ENCODE measurements at places on chromosomes 5 and 9. TPM values are rescaled to one million over a fixed set of nuclear protein-coding genes. Genes with fewer than 3 reads are reported as not detected.

Gene ARID3C
- total RNA-seq: 0.33 TPM

Gene CNOT8
- total RNA-seq: 73.0 TPM

Gene ZNF367
- 6.8 TPM for total RNA-seq

Gene GARIN3
- total RNA-seq: not detected

Gene NXNL2
- not detected for total RNA-seq

Gene TTC23L
- 0.19 TPM for total RNA-seq

Gene HNRNPK
- 683 TPM for total RNA-seq

Gene TMEM215
- total RNA-seq: under 0.01 TPM

Gene AK1
- total RNA-seq: 66.9 TPM

Gene ARHGEF28
- total RNA-seq: 154 TPM

Gene OBP2A
- total RNA-seq: not detected

Gene HRCT1
- total RNA-seq: 4.6 TPM

Gene SCGB3A2
- total RNA-seq: not detected

Gene TYRP1
- 1.1 TPM for total RNA-seq

Gene GABRA1
- total RNA-seq: not detected

Gene EGFLAM
- under 0.01 TPM for total RNA-seq

Gene PCDHGB4
- total RNA-seq: 15.2 TPM

Gene PGM5
- total RNA-seq: 3.2 TPM

Gene PAEP
- not detected for total RNA-seq

Gene PDE6A
- under 0.01 TPM for total RNA-seq

Gene FRMD3
- total RNA-seq: 11.1 TPM

Gene BARHL1
- not detected for total RNA-seq

Gene GRM6
- total RNA-seq: not detected

Gene ELOVL7
- not detected for total RNA-seq

Gene ZMYND19
- 14.7 TPM for total RNA-seq

Gene POLE3
- 63.3 TPM for total RNA-seq

Gene HOMER1
- total RNA-seq: 1.6 TPM

Gene IDNK
- total RNA-seq: 2.6 TPM

Gene ANKRD34B
- not detected for total RNA-seq

Gene TLX3
- not detected for total RNA-seq

Gene DCANP1
- total RNA-seq: not detected

Gene OR13C8
- not detected for total RNA-seq

Gene KDM3B
- total RNA-seq: 74.9 TPM

Gene LOX
- total RNA-seq: 41.8 TPM

Gene ZBED3
- total RNA-seq: 7.8 TPM

Gene AK3
- 64.5 TPM for total RNA-seq

Gene SPATA31A3
- not detected for total RNA-seq

Gene CYSRT1
- 0.65 TPM for total RNA-seq

Gene F2RL2
- 0.76 TPM for total RNA-seq

Gene GLDC
- 6.9 TPM for total RNA-seq

Gene EIF4EBP3
- 0.38 TPM for total RNA-seq
